OCI-LY7 (cell line): ENCODE measurements at places on chromosomes 5 and 9. TPM values are rescaled to one million over a fixed set of nuclear protein-coding genes. Genes with fewer than 3 reads are reported as not detected.

GGTA1 gene
- total RNA-seq = not detected in 2 replicates

DNA sequence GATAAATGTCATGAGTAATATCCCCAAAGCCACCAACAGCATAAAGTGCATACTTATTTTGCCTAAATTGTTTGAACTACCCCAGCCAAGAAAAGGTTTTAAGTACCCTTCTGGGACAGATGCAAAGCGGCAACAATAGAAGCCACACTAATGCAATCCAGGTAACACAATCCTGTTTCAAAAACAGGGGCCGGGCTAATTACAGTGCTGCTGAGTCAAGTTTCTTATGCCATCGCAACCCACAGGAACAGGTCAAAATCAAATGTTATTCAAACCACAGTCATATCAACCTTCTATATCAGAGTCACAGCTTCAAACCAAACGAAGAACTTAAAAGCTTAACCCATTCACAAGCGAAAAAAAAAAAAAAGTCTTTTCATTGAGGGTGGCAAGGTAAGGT lies 28.3 kb downstream of the EBF1 start:
- no peak for DNase-seq

- DNase-seq = peak; percentile 24
These were observed 13.4 kb upstream of the ZDHHC21 start for GRCh38 chr9:14706530-14707140.

- DNase-seq = no peak
These were observed 214.5 kb downstream of the AUH start for GRCh38 chr9:91147079-91147708.

GRCh38 chr5:96374653-96375052 lies 58.4 kb downstream of the PCSK1 start:
- no peak for DNase-seq

- DNase-seq = no peak
These were observed 338.7 kb upstream of the PDE4D start for GRCh38 chr5:60232036-60232795.
